ENCODE measurements at places on chromosomes 12 and 14. TPM values are rescaled to one million over a fixed set of nuclear protein-coding genes. Genes with fewer than 3 reads are reported as not detected.

DNA sequence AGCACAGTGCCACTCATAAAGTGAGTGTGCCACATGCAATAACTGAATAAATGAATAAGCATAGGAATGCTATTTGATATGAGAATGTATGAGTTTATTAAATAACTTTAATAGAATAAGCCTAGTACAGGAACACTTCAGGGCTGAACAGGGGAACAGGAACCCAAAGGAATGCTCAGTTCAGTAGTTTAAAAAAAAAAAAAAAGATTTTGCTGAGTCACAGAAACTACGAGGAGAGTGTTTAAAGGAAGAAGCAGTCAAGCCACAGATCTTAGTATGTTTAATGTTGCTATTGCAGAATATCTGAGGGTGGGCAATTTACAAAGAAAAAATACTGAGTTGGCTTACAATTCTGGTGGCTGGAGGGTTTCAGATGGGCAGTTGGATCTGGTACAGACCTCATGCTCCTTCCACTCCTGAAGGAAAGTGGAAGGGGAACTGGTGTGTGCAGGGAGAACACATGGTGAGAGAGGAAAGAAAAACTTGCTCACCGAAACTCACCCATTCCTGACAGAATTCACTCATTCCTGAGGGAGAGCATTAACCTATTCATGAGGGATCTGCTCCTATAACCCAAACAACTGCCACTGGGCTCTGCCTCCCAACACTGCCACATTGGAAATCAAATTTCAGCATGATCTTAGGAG is 880.3 kb upstream of the MGAT4C start:
- no peak for ATAC-seq

PLA2G1B gene
- not detected for total RNA-seq

CCND2 gene
- total RNA-seq, result 49.9 TPM

DNA sequence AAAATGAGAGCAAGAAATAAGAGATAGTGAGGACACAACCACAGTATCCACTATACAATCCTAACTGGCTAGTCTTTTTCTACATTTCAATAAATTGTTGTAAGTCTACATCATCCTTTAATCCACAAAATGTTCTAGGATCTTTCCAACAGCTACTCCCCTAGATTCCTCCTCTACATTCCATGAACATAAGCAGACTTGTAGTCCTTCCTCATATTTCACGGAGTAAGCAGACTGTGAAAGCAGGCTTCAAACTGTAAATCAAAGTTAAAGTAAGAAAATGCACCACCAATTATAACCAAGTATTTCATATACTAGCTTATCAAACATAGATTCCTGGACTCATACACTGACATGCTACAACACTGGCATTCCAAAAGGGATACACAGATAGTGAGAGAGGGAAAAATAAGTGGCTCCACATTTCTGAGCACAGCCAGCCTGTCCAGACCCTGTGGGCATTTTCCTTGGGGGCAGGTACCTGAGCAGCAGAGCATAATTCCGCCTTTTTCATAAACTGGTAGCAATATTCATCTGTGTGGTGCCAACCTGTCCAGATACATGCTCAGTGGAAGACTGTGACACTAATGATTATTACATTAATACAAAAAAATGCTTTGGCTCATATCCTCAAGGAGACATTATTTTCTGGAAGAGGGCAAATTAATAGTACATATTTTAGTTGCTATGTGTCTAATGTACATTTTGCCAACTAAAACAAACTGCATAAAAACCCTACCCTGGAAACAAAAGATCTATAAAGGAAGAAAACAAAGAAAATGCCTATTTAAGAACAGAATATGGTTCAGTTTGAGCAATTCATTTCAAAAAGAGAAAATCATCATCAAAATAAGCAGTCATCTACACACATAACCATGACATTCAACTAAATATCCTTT is 113.3 kb upstream of the FSCB start:
- ATAC-seq, result no peak

- ATAC-seq, result no peak
These were observed 201.5 kb upstream of the CAND1 start for GRCh38 chr12:67067453-67068203.

GRIN2B gene
- total RNA-seq, result 16.3 TPM

DNA sequence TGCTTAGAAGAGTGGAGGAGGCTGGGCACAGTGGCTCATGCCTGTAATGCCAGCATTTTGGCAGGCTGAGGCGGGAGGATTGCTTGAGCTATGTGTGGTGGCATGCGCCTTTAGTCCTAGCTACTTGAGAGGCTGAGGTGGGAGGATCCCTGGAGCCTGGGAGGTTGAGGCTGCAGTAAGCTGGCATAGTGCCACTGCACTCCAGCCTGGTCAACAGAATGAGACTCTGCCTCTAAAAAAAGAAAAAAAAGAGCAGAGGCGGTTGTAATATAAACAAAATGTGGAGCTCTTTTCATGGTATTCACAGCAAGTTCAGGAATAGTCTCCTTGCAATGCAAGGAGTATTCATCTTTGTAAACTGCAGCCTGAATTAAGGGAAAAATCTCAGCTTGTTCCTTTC is 27.2 kb downstream of the ARID2 start:
- ATAC-seq, result no peak

DNA sequence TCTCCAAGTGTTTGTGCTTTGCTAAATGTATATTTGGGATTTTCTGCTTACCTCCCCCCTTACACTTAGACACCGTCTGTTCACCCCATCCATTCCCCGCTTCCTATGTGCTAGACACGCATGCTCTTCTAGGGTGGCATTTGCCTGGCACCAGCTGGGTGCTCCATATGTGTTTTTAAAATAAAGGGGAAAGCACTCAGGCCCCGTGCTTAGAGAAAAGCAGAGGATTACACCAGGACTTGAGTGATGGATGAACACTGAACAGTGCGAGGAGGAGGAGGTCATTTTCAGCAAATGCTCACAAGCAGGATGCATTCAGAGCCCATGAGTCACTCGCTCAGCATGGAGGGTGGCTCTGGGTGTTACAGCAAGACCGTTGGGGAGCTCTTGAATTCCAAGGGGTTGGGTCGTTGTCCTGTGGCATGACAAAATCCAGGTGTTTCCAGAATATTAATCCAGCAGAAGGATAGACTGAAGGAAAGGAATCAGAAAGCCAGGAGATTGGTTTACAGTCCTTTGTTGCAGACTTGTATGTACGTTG is 2.9 kb upstream of the BDKRB1 start:
- no peak for ATAC-seq

GRCh38 chr14:67265131-67265530 is 23.9 kb downstream of the PALS1 start:
- no peak for ATAC-seq

GNPTAB gene
- 47.7 TPM for total RNA-seq

CD4 gene
- 0.88 TPM for total RNA-seq

- ATAC-seq, result no peak
These were observed 41.2 kb downstream of the RFLNA start for GRCh38 chr12:124336184-124336437.

- no peak for ATAC-seq
These were observed 490.8 kb downstream of the SOX5 start for GRCh38 chr12:23458640-23459039.

GPD1 gene
- 1.0 TPM for total RNA-seq

RTL1 gene
- total RNA-seq, result 34.6 TPM

DNA sequence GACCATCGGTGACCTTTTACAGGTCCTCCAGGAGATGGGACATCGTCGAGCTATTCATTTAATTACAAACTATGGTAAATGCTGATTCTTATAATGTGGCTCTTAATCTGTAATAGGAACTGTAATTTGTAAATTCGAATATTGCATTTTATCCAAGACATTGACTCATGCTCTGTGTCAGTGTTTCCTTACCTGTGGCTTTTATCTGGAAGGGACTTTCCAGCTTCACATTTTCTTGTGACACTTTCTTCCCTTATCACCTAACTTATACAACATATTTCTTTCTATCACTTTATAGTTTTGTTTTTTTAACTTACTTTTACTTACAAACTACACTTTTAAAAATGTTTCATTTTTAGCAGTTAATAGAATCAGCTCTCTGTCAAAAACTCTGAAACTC is 14.8 kb downstream of the IRAK3 start:
- ATAC-seq, result peak; percentile 30

DNA sequence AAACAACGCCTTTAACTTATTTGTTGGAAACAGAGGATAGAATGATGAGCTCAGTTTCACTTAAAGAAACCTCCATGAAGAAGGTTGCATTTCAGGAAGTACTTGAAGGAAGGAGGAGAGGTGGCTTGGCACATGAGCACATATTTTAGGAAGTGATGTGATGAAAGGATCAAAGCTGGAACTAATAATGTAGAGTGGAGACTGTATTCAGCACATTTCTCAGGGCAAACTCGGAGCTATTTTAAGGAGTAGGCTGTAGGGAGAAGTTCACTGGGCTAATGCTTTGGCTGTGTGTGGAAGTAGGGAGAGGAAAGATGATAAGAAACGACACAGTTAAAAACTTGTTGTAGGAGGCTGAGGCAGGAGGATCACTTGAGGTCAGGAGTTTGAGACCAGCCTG is 272.8 kb downstream of the AKAP6 start:
- no peak for ATAC-seq

DNA sequence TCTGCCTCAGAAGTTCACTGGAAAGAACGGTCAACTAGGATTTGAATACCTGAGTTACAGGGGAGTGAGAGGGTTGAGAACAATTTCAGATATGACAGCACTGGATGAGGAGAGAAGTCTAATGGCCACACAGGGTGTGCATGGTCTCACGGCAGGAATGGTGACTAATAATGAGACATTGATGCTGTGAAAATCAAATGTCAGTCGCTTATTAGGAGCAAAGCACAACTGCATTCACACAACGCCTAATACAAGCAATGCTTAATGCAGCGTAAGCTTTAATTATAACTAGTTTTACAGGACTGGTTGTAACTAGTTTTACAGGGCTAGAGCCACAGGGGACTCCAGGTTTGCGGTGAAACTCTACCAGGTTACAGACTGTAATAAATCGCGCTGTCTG is 23.4 kb upstream of the PRIMA1 start:
- peak; percentile 35 for ATAC-seq

DNA sequence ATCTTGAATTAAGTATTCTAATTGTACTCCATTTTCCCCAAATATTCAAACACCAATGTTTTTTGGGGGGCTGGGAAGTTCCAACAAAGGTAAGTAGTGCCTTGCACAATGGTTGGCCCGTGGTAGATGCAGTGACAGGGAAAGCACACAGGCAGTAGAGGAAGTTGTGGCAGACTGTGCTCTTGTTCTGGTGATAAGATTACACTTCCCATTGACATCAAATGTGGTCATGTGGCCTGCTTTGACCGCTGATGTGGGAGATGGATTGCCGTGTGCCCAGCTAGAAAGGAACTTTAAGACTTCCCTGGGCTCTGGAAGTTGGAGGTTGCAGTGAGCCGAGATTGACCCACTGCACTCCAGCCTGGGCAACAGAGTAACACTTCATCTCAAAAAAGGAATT is 223.8 kb downstream of the VRK1 start:
- ATAC-seq, result no peak

GTF2A1 gene
- total RNA-seq, result 18.3 TPM

DNA sequence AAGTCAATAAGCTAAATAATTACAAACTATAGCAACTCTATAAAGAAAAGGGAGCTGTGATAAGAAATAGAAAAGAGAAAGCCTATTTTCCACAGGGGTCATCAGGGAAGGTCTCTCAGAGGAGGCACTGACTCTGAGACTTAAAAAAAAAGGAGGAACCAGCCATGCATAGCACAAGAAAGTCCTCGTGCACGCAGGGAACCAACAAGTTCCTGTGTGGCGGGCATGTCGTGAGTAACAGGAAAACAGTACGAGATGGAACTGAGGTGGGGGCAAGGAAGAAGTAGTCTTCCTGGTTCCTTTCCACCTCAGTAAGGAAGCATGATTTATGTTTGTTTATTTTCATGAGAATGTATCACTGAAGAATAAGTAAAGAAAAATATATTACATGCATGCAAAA is 367.0 kb upstream of the TMEM132C start:
- ATAC-seq, result no peak

- ATAC-seq, result no peak
These were observed 238.1 kb downstream of the APAF1 start for GRCh38 chr12:98883231-98883630.

All from motor neuron (in vitro differentiated cells).